Thyroid gland (tissue), 4 donors: ENCODE measurements at places on chromosomes 2 and 18.

DNA sequence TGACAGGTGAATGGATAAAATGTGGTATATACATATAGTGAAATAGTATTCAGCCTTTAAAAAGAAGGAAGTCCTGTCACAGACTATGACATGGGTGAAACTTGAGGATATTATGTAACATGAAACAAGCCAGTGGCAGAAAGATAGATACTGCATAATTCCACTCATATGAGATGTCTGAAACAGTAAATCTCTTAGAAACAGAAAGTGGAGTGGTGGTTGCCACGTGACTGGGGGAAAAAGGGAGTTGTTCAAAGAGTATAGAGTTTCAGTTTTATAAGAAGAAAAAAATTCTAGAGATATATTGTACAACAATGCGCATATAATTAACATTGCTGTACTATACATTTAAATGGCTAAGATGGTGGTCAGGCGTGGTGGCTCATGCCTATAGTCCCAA, 178.2 kb upstream of the ATP5MC3 start:
- no peak for DNase-seq

- DNase-seq, result peak; percentile 85
These were observed 1.5 kb downstream of the FAM110C start for GRCh38 chr2:44748-45341.

DNA sequence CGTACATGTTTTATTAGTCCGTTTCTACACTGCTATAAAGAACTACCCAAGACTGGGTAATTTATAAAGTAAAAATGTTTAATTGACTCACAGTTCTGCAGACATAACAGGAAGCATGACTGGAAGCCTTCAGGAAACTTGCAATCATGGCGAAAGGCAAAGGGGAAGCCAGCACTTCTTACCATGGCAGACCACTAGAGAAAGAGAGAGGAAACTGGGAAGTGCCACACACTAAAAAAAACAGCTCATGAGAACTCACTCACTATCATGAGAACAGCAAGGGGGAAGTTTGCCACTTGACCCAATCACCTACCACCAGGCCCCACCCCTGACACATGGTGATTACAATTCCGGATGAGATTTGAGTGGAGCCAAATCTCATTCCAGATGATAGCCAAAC, 466.2 kb downstream of the IRS1 start:
- no peak for DNase-seq

GRCh38 chr2:30862054-30862651, 54.9 kb upstream of the CAPN13 start:
- DNase-seq, result peak; percentile 69

DNA sequence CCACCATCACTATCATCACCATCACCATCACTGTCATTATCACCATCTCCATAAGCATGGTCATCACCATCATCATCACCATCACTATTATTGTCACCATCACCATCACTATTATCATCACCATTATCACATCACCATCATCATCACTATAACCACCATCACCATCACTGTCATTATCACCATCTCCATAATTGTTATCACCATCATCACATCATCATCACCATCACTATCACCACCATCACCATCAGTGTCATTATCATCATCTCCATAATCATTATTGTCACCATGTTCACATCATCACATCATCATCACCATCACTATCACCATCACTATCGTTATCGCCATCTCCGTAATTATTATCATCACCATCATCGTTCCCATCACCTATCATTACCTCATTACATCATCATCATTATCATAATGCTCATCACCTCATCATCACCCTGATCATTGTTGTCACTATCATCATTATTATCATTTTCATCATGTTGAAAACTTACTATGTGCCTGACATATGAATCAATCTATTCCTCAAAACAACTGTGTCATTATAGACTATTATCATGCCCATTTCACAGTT, 280.3 kb upstream of the HS6ST1 start:
- DNase-seq, result no peak

DNA sequence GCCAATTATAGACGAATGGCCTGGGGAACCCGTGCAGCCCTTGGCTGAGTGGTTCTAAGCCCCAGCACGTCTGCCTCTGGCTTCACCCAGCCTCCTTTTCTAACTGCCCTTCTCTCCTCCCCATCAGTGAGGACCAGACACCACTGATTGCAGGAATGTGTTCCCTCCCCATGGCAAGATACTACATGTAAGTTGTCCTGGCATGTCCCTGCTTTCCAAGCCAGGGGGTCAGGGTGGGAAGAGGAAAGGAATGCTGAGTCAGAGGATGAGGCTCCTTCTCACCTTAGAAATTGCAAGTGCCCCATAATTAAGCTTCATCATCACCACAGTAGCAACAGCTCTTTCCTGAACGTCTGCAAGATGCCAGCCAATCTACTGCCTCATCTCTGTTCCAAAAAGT, 4.8 kb downstream of the IL1F10 start:
- no peak for DNase-seq

- no peak for DNase-seq
These were observed 69.9 kb upstream of the FAM136A start for GRCh38 chr2:70371753-70372152.

- no peak for DNase-seq
These were observed 7.1 kb downstream of the DSG1 start for GRCh38 chr18:31325051-31325450.

- DNase-seq, result peak; percentile 55
These were observed 2.7 kb downstream of the RASGRP3 start for GRCh38 chr2:33478968-33479731.

- DNase-seq, result peak; percentile 30
These were observed 2.8 kb downstream of the NOL4 start for GRCh38 chr18:34221971-34222306.

- peak; percentile 90 for DNase-seq
These were observed 77.9 kb downstream of the LIMS1 start for GRCh38 chr2:108612153-108612513.

- no peak for DNase-seq
These were observed 161.1 kb downstream of the KCNH7 start for GRCh38 chr2:162677476-162677875.

DNA sequence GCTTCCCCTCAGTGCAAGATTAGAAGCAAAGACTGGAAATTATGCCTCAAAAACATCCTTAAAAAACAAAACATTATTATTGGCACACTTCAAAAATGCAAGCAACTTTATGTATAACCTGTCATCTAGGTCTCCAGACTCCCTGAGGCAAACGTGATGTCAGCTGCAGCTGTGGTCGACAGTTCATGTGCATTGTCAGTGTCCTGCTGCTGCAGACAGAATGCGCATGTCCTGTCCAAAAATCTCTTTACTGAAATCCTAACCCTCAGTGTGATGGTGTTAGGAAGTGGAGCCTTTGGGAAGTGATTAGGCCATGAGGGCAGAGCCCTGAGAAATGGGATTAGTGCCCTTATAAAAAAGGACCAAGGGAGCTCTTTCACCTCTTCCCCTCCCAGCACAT, 126.9 kb downstream of the CYRIA start:
- DNase-seq, result no peak

- no peak for DNase-seq
These were observed 313.8 kb downstream of the PDE11A start for GRCh38 chr2:177758591-177759371.

DNA sequence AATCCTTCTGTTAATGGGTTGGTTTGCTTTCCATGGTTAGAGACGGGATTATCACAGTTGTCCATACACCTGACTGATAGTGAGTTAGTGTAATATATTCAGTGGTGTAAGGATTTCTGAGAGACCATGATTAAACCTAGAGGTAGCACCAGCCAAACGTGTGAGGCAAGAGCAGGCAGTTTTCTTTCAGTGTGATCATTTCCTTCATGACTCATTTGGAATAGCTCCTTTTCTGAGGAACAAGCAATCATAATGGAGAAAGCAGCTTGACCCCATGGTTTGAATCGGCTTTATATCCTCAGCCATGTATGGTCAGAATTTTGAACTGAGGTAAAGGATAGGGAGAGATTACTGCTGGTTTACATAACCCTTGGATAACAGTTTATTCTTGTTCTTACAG, 2.9 kb downstream of the MXD1 start:
- no peak for DNase-seq

- DNase-seq, result no peak
These were observed 158.9 kb downstream of the TWIST2 start for GRCh38 chr2:239006622-239007285.

DNA sequence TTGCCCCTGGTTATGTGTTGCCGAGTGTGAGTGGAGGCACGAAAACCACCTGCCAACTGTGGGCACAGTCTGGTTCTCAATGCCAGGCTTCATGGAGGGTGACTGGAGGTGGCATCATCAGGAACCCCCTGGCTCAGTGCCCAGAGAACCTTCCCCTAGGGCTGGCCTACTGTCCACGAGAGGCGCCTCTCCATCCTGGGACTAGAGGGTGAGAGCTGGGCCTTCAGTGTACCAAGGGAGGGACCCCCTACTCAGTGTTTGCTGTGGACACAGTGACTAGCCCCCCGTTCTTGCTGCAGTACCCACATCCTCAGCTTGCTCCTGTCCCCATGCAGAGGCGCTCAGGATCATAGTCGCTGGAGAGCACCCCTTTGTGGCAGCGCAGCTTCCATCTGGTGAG, 202.6 kb downstream of the HDAC4 start:
- DNase-seq, result no peak

DNA sequence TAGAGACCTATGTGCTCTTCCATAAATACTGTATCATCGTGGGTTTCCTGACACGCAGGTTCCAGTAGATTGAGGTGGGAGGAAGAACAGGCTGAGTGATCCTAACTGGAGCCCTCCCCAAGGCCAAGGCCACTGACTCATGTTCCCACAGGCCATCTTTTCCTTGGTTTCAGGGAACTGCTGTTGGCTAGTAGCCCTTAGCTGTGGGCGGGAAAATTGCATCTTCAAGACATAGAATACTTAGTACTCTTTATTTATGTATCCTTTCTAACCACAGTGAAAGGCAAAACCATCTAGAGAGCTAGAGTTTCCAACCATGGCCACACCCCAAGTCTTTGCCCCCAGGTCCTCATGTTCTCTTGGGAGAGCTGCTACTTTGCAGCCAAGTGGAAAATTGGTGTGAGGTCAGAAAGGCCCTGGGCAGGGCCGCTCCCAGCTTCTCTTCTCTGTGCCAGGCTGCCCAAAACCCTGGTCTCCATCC, 55.9 kb downstream of the COPS8 start:
- DNase-seq, result no peak

DNA sequence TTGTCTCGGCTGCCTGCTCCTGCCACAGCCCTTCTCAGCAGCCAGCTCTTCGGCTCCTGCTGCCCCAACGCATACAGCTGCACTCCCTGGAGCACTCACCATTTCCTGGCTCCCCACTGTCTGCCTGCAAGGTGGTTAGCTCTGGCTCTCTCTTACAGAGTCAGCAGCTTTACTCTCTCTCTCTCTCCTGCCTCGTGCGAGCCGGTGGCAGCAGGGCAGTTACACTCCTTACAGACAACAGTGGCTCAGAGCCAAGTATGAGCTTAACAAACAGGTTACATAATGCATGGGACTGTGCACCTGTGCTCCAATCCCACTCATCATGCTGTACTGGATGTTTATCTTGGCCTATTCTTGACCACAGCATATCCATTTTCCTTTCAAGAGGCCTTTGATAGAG, 47.4 kb upstream of the DNAJC10 start:
- peak; percentile 3 for DNase-seq

- no peak for DNase-seq
These were observed 50.0 kb downstream of the TWIST2 start for GRCh38 chr2:238897911-238898311.

DNA sequence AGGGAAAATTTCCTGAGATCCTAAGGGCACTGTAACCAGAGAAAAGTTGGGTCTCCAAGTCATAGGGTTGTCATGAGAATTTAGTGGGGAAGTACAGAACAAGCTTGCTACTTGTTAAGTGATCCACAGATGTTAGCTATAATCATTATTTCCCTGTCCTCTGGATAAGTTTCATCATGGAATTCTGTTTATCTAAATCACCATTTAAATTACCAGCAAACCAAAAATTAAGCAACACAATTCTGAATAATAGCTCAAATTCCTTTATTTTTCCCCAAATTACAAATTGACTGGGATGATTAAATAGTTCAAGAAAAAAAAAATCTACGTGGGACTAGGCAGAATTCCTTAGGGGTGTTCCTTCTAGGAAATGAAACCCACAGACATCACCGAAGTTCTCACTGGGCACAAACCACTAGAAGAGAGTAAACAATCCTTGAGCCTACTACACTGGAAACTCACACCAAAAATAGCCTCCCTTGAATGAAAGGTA, 159.5 kb downstream of the COL6A3 start:
- DNase-seq, result no peak

GRCh38 chr2:72689579-72690195, 136.1 kb downstream of the EXOC6B start:
- DNase-seq, result peak; percentile 25

DNA sequence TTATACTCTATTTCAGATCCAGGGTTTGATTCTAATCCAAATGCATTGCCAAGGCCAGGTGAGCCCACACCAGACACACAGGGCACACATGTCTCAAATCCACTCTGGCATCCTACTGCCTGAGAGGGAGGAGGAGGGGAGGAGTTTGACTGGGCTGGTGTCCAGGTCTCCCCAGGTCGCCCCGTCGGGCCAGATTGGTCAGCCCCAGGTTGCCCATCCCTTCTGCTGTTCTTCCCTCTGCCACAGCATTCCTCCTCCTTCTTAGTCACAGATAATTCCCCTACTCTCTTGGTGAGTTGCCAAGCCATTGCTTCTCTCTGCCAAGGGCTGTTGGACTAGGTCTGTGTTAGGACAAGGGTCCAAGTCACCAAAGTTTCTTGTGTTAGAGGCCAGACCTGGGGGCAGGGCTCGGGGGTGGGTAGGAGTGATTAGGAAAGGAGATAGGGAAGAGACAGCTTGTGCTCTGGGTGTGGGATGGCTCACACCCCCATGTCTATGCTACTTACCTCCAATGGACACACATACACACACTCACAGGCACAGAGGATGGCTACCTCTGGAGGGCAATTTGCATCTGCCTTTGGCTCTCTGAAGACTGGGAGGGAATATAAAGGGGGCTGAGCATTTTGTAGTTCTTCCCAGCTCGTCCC, 2.5 kb upstream of the EGR4 start:
- DNase-seq, result no peak

DNA sequence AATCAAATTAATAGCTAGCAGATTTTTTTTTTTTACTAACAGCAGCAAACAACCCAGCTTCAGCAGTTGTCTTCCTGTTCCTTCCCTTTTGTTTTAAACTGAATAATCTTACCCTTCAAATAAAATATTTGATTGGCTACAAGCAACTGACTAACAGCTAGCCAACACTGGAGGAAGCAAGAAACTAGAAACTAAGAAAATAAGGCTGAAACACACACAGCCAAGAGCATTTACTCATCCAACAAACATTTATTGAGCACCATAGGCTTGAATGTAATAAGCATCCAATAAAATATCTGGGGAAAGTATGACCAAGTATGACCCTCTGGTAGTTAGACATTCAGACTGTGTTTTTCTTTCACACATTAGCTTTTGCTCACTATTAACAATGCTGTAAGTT, 189.2 kb downstream of the CD226 start:
- DNase-seq, result no peak
